Activated T-helper 1 cell treated with anti-CD3 and anti-CD28 coated beads, Interleukin-12 subunit alpha, Interleukin-12 subunit beta, Interleukin-2, Interleukin-4 antibody, amounts not matched to agents 30 ng/mL and 10 ng/mL and 1 ng/mL, durations not matched to agents 14 hours and 24 hours and 36 hours (primary cell): ENCODE measurements at places on chromosomes 13 and 19. TPM values are rescaled to one million over a fixed set of nuclear protein-coding genes. Genes with fewer than 3 reads are reported as not detected.

Gene CABP5
- total RNA-seq, result not detected in 2 replicates

- no peak for DNase-seq
- no peak overlapping the region for H3K4me3 ChIP-seq
- H3K27me3 ChIP-seq, result no peaks in the 10 kb centered on the region
- no peak overlapping the region for H3K27ac ChIP-seq
Measured at GRCh38 chr19:21202865-21203494, 61.1 kb downstream of the ZNF431 start.

DNA sequence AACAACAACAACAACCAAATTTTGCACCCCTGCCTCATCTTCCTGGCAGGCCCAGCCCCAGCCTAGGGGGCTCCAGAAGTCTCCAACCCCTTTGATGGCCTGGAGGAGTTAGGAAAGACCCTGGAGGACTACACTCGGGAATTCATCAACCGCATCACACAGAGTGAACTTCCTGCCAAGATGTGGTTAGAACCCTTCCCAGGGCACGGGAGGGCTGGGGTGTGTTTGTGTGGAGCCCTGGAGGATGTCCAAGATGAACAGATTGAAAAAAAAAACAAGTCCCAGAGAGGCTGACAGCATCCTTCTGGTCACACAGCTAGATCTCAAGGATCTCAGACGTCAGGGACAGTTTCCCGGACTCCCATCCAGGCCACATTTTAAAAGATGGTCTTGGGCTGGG is 13.3 kb downstream of the APOC1 start:
- no peak for DNase-seq
- H3K4me3 ChIP-seq, result no peak overlapping the region
- peaks cover 5% of the 10 kb centered on the region for H3K4me1 ChIP-seq
- no peaks in the 10 kb centered on the region for H3K36me3 ChIP-seq
- H3K27ac ChIP-seq, result no peak overlapping the region
- peaks cover 17% of the 10 kb centered on the region for H3K27me3 ChIP-seq

DNA sequence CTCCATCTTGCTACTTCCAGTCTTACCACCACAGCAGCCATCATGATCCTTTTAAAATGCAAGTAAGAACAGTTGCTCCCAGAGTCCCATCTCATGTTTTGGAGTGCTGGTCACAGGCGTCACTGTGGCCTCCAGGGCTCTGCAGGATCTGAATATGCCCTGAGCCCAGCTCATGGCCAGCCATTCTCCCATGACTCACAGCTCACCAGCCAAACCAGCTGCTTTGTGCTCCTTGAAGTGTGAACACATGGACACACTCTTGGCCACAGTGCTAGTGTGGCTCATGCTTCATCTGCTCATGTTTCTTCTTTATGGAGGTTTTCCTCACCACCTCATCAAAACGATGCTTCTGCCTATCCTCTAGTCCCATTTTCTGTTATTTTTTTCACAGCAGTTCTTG is 466.5 kb downstream of the UQCRFS1 start:
- H3K4me3 ChIP-seq, result no peak overlapping the region
- H3K27me3 ChIP-seq, result peaks cover 7% of the 10 kb centered on the region
- DNase-seq, result no peak
- H3K27ac ChIP-seq, result no peak overlapping the region

Gene ZNF221
- 0.56 and 0.75 TPM in 2 replicates for total RNA-seq

Gene LSR
- 2.7 and 4.0 TPM in 2 replicates for total RNA-seq

- H3K27me3 ChIP-seq, result no peaks in the 10 kb centered on the region
- no peaks in the 10 kb centered on the region for H3K4me1 ChIP-seq
- no peak overlapping the region for H3K27ac ChIP-seq
- H3K36me3 ChIP-seq, result peaks cover 34% of the 10 kb centered on the region
- no peak overlapping the region for H3K4me3 ChIP-seq
- no peak for DNase-seq
Measured at GRCh38 chr19:16520986-16521624, 21.1 kb downstream of the CHERP start.

DNA sequence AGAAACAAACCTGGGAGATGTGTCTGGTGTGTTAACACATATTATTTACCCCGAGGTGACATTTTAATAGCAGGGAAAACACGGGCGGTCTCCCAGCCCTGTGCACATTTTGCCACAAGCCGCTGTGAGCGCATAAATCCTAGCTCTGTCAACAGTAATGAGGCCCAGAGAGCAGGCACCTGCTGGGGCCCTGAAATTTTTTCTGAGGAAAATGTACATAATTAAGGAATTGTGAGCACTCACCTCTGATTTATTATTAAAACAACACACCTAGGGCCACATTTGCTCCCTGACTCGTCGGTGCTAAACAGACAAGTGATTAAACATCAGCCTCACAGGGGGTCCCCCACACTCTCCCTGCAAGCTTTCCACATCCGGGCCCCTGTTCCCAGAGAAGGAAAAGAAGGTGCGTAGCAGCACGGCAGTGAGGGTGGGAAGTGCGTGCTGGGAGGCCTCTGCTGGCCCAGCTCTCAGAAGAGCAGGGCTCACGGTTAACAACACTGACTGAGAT is 616.3 kb downstream of the UQCRFS1 start:
- no peaks in the 10 kb centered on the region for H3K36me3 ChIP-seq
- no peaks in the 10 kb centered on the region for H3K27me3 ChIP-seq
- H3K27ac ChIP-seq, result no peak overlapping the region
- no peak for DNase-seq
- H3K4me1 ChIP-seq, result no peaks in the 10 kb centered on the region

Gene CCL25
- total RNA-seq, result not detected in 2 replicates

Gene SMIM44
- not detected in 2 replicates for total RNA-seq

Gene ZBTB32
- total RNA-seq, result 126 TPM in 2 replicates

- no peaks in the 10 kb centered on the region for H3K36me3 ChIP-seq
- no peak overlapping the region for H3K27ac ChIP-seq
- no peak for DNase-seq
- no peak overlapping the region for H3K4me3 ChIP-seq
- no peaks in the 10 kb centered on the region for H3K4me1 ChIP-seq
- peaks cover 11% of the 10 kb centered on the region for H3K27me3 ChIP-seq
Measured at GRCh38 chr19:29515233-29515619, 10.6 kb upstream of the VSTM2B start.

DNA sequence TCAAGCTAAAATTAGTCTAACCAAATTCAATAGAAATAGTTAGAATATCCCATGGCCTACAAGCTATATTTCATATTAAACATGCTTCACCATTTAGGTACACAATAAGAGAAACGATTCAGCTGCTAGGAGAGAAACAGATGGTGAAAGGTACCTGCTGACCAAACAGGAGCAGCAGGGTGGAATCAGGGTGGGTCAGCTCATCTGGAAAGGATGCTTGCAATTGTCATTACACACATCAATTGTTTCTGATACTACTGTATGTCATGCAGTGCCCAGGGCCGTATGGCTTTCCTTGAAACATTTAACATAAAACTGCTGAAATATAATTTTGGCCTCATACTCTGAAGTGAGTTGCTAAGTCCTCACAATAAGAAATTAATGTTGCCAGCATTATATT is 776.0 kb downstream of the DACH1 start:
- H3K27me3 ChIP-seq, result no peaks in the 10 kb centered on the region
- no peaks in the 10 kb centered on the region for H3K4me1 ChIP-seq
- no peak for DNase-seq
- H3K27ac ChIP-seq, result no peak overlapping the region
- H3K36me3 ChIP-seq, result no peaks in the 10 kb centered on the region

Gene AKAP8
- 52.7 and 57.5 TPM in 2 replicates for total RNA-seq

Gene ZGLP1
- total RNA-seq, result 3.5 and 4.2 TPM in 2 replicates

- no peak for DNase-seq
- no peaks in the 10 kb centered on the region for H3K27me3 ChIP-seq
- no peak overlapping the region for H3K4me3 ChIP-seq
- no peak overlapping the region for H3K27ac ChIP-seq
- H3K4me1 ChIP-seq, result no peaks in the 10 kb centered on the region
Measured at GRCh38 chr13:86066611-86067365, 267.6 kb upstream of the SLITRK6 start.

DNA sequence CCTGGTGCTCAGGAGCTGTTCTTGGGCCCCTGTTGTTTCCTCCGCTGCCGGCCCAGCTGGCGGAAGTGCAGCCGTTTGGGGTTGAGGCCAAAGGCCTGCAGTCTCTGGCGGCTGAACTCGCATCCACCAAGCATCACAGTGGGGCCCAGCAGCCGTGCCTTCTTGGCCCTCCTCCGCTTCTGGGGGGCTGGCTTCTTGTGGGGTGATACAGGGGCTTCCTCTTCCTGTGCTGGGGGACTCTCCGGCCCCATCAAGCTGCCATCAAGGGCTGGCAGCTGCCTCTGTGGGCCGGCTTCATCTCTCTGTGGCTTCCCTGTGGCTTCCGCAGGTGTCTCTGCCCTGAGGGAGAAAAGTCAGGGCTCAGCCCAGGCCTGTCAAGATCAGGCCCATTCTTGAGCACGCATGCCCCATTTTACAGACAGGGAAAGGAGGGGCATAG is 10.3 kb downstream of the ATG4D start:
- peak overlapping the region; percentile 92 for H3K27ac ChIP-seq
- peak; percentile 65 for DNase-seq
- peaks cover 50% of the 10 kb centered on the region for H3K36me3 ChIP-seq
- H3K4me1 ChIP-seq, result peaks cover 41% of the 10 kb centered on the region
- peak overlapping the region; percentile 64 for H3K4me3 ChIP-seq

- H3K4me3 ChIP-seq, result peak overlapping the region; percentile 77
- peaks cover 14% of the 10 kb centered on the region for H3K36me3 ChIP-seq
- H3K27me3 ChIP-seq, result peaks cover 47% of the 10 kb centered on the region
- peaks cover 23% of the 10 kb centered on the region for H3K4me1 ChIP-seq
- no peak for DNase-seq
Measured at GRCh38 chr19:48392860-48393558, 459 bp upstream of the GRIN2D start.

GRCh38 chr13:85557691-85558467 is 241.3 kb downstream of the SLITRK6 start:
- H3K36me3 ChIP-seq, result no peaks in the 10 kb centered on the region
- no peak for DNase-seq
- H3K4me1 ChIP-seq, result no peaks in the 10 kb centered on the region
- no peak overlapping the region for H3K27ac ChIP-seq
- no peaks in the 10 kb centered on the region for H3K27me3 ChIP-seq
- no peak overlapping the region for H3K4me3 ChIP-seq

- no peaks in the 10 kb centered on the region for H3K36me3 ChIP-seq
- no peaks in the 10 kb centered on the region for H3K27me3 ChIP-seq
Measured at GRCh38 chr13:45825387-45825650, 26.2 kb downstream of the SIAH3 start.

GRCh38 chr19:6219586-6220290 is 60.0 kb downstream of the MLLT1 start:
- no peaks in the 10 kb centered on the region for H3K36me3 ChIP-seq
- no peaks in the 10 kb centered on the region for H3K27me3 ChIP-seq
- no peak for DNase-seq
- no peaks in the 10 kb centered on the region for H3K4me1 ChIP-seq
- H3K4me3 ChIP-seq, result no peak overlapping the region

DNA sequence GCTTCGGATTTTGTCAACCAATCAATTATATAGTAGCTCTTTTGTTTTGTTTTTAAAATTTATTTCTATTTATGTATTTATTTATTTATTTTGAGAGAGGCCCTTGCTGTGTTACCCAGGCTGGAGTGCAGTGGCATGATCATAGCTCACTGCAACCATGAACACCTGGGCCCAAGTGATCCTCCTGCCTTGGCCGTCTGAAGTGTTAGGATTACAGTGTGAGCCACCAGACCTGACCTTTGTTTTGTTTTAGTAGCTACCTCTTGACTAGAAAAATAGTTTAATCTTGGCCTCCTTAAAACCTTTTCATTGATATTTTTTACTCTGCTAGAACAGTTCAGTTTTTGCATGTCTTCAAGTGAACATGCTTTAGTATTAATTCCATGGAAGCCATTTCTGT is 15.1 kb downstream of the GARRE1 start:
- peaks cover 22% of the 10 kb centered on the region for H3K4me1 ChIP-seq
- H3K27me3 ChIP-seq, result peaks cover 4% of the 10 kb centered on the region
- DNase-seq, result no peak
- no peak overlapping the region for H3K27ac ChIP-seq
- H3K4me3 ChIP-seq, result peak overlapping the region; percentile 60
- peaks cover 21% of the 10 kb centered on the region for H3K36me3 ChIP-seq

- no peak for DNase-seq
- peaks cover 5% of the 10 kb centered on the region for H3K4me1 ChIP-seq
- H3K27ac ChIP-seq, result no peak overlapping the region
Measured at GRCh38 chr13:59358014-59358413, 805.7 kb downstream of the DIAPH3 start.

Gene DNAJC3
- 27.9 and 30.1 TPM in 2 replicates for total RNA-seq

DNA sequence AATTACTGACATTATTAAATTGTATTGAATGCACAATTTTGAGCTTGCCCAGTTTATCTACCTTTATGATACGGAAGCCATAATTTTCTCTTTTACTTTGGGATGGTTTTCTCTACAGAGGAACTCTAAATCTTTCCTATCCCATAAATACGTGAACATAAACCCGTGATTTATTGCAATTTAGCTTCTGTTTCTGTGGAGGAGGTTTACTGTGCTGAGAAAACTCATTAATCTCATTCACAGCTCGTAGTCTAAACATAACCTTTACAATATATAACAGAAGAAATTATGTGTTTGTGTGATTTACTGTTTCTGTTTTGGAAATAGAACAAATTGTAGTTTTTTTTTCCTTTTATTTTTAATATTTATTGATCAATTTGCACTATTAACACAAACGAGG is 207.1 kb upstream of the PCDH9 start:
- H3K4me3 ChIP-seq, result no peak overlapping the region
- H3K4me1 ChIP-seq, result no peaks in the 10 kb centered on the region
- H3K27ac ChIP-seq, result no peak overlapping the region
- no peaks in the 10 kb centered on the region for H3K36me3 ChIP-seq
- no peaks in the 10 kb centered on the region for H3K27me3 ChIP-seq

DNA sequence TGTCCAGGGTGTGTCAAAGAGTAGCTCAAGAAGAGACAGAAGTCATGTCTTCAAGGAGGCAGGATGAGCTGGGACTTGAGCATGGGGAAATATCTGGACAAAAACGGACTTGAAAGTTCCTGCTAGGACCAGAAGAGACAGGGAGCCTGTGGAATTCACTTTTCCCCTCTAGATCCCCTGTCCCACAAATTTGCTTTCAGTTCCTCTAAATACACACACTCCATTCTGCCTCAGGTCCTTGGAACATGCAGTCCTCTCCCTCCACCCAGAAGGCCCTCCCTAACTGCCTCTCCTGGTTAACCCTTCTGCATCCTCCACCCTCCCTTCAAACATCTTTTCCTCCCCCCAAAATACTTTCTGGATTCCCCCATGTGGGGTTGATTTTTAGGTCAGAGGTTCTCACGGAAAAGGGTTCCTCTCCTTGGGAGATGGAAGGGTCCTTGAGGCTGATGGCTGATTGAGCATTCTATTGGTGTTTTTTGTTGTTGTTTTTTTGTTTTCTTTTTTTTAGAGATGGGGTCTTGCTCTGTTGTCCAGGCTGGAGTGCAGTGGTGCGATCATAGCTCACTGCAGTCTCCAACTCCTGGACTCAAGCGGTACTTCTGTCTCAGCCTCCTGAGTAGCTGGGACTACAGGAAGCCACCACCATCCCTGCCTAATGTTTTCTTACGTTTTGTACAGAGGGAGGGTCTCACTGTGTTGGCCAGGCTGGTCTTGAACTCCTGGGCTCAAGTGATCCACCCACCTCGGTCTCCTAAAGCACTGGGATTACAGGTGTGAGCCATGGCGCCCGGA is 6.9 kb upstream of the RETN start:
- peaks cover 2% of the 10 kb centered on the region for H3K27me3 ChIP-seq
- H3K4me1 ChIP-seq, result peaks cover 15% of the 10 kb centered on the region
- H3K27ac ChIP-seq, result no peak overlapping the region
- H3K4me3 ChIP-seq, result no peak overlapping the region
- DNase-seq, result no peak

Gene TMC4
- total RNA-seq, result 0.73 and 0.83 TPM in 2 replicates

Gene SKA3
- 29.4 and 32.4 TPM in 2 replicates for total RNA-seq

GRCh38 chr13:41408121-41408520 is 49.2 kb upstream of the RGCC start:
- peaks cover 5% of the 10 kb centered on the region for H3K27me3 ChIP-seq
- no peak overlapping the region for H3K4me3 ChIP-seq
- no peaks in the 10 kb centered on the region for H3K36me3 ChIP-seq
- no peak overlapping the region for H3K27ac ChIP-seq
- no peak for DNase-seq
- no peaks in the 10 kb centered on the region for H3K4me1 ChIP-seq
